Motor neuron (in vitro differentiated cells): ENCODE measurements at places on chromosomes 12 and 14. TPM values are rescaled to one million over a fixed set of nuclear protein-coding genes. Genes with fewer than 3 reads are reported as not detected.

Gene PROX2
- total RNA-seq = 0.38 and 1.0 TPM in 2 replicates

Gene PAH
- 0.37 and 0.43 TPM in 2 replicates for total RNA-seq

Gene PCED1B
- 0.21 and 0.46 TPM in 2 replicates for total RNA-seq

Gene EIF2B1
- total RNA-seq = 27.9 and 29.7 TPM in 2 replicates

Gene RDH16
- total RNA-seq = 0.34 and 0.59 TPM in 2 replicates

Gene RHOJ
- 0.23 and 0.26 TPM in 2 replicates for total RNA-seq

- no peak for ATAC-seq
Measured at GRCh38 chr14:77375164-77375950, 1.5 kb downstream of the TMED8 start.

DNA sequence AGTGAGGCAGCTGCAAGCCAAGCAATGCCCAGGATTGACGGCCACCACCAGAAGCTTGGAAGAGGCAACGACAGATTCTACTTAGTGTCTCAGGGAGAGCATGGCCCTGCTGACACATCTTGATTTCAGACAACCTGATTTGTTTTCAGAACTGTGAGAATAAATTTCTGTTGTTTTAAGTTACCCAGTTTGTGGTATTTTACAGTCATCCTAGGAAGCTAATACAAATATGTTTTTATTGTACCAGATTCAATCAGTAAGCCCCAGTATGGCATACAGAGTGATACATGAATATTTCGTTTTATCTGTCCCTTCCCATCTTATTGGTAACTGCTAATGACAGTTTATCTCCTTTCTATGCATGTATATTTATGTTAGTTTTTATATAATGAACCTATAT lies 62.3 kb downstream of the SAMD4A start:
- no peak for ATAC-seq

GRCh38 chr14:103628221-103628683 lies 759 bp upstream of the KLC1 start:
- ATAC-seq = peak; percentile 27

- peak; percentile 92 for ATAC-seq
Measured at GRCh38 chr14:64549791-64550620, at the start of gene PPP1R36. TSS of gene PPP1R36 (plus strand) at chr14:64549961. CDS start at chr14:64549998, 37 bp downstream.

- no peak for ATAC-seq
Measured at GRCh38 chr14:71491931-71492330, 440.3 kb upstream of the RGS6 start.

GRCh38 chr14:76262641-76263040 lies 110.9 kb downstream of the GPATCH2L start:
- ATAC-seq = no peak

DNA sequence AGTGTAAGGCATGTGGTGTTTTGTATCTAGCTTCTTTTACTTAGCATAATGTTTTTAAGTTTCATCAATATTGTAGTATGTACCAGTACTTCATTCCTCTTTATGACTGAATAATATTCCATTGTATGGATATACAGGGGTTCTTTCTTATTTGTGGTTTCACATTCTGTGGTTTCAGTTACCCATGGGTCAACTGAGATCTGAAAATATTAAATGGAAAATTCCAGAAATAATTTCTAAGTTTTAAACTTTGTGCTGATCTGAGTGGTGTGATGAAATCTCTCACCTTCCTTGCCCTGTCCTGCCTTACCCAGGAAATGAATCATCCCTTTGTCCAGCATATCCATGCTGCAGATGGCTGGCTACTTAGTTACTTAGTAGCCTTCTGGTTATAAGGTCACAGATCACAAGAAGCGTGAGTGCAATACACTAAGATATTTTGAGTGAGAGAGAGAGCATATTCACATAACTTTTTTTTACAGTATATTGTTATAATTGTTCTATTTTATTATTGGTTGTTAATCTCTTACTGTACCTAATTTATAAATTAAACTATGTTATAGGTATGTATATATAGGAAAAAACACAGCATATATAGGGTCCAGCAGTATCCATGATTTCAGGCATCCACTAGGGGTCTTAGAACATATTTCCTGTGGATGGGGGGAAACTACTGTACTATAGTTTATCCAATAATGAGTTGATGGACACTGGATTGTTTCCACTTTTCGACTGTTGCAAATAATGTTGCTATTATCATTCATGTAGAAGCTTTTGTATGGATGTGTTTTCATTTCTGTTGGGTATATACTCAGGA lies 59.6 kb upstream of the LRTM2 start:
- no peak for ATAC-seq

DNA sequence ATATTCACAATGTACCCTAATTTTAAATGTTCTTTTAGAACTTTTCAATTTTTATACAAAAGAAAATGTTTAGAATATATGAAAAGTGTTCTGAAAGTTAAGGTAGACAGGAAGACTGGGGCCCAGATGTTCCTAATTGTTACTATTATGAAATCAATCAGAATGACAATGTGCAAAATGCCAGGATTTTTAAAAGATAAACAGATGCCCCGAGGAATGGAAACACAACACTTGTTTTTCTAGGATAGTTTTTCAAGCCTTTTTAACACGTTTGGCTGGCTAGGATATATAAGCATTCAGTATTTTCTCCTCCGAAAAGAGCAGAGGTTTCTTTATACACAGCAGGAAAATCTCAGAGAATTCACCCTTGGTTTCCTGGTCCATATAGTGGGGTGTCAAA lies 106.8 kb downstream of the ESR2 start:
- ATAC-seq = no peak

- no peak for ATAC-seq
Measured at GRCh38 chr12:15664491-15664890, 124.7 kb downstream of the EPS8 start.

DNA sequence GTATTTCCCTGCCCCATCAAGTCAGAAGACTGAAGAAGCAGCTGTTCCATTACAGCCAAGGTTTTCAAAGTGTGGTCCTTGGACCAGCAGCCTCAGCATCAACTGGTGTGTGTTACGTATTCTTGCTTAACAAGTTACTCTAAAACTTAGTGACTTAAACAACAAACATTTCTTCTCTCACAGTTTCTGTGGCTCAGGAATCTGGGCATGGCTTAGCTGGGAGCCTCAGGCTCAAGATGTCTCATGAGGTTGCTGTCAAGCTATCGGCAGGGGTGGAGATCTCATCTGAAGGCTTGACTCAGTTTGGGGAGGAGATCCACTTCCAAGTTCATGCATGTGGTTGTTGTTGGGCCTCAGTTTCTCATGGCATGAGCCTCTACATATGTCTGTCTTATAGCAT lies 174.5 kb downstream of the KTN1 start:
- ATAC-seq = no peak
